ENCODE measurements at places on chromosomes 2 and 18.

DNA sequence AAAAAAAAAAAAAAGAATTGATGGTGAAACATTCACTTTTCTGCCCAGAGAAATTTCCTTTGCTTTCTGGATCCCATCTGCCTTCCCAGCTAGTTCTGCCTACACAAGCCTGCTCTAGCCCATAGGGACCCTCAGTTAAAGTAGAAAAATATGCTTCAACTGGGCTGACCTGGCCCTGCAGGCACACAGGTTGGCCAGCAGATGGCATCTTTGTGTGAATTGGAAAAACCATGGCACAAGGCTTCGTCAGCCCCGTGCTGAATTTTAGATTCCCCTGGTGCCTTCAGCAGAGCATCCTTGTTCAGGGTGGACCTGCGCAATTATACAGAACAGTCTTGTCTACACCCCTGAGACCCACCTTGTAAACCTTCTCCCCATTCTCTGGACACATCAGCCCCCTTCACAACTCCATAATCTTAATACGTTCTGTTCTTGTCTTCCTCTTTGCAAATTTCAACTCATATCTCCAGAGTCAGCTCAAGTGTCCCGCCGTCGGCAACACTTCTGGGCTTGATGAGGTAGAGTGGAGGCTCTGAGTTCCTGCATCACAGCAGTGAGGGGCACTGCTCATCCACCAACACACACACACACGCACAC is 114.5 kb downstream of the INSIG2 start:
- DNase-seq: peak; percentile 45

DNA sequence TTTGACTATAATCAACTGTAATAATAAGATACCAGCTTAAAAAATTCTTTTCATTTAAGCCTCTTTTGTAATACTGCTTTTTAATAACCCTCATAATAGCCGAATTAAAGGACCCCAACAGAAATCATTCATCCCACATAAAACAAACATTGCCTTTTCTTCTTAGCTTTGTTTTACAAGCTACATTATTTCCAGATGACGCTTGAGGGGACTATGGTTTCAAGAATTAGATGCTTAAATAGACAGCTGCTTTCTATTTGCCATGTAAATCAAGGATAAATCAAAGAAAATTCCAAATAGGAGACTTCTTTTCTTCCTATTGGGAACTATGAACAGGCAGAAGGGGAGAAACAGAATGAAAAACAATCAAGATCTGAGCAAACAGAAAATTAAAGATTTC is 200.7 kb upstream of the SMAD7 start:
- no peak for DNase-seq

- no peak for DNase-seq
Observed at GRCh38 chr18:61898640-61899101, 5.9 kb upstream of the RNF152 start.

DNA sequence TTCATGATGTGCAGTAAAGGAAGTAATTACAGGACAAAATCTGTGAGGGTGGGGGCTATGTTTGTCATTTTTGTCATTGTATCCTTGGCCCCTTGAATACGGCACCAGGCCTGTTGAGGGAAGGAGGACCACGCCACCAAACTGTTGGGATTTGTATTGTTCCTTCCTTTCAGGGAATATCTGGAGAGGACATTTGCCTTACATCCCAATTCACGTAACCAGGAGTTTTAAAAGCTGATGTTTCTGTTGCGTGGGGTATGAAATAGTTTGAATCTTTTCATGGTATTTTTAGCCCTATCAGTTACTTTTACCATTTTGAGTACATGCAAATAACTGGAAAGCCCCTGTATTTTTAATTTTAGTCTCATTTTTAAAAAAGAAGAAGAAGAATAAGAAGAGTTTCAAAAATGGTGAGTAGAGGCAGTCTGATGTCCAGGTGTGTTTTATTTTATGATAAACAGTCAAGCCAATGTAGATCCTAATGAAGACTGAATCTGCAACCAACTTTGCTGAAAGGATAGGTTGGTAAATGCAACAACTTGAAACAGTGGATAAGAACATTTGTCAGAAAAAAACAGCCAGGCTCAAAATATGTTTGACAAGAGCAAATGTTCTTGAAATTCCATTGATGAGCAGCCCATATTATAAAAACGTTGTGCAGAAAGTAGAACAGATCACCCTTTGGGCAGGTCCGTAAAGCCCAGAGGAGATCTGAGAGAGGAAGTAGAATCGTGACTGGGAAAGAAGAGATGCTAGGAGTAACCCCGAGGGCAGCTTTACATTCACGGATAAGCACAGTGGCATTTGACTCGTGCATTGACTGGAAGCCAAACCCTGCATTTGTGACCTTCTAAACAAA is 54.5 kb downstream of the RASGRP3 start:
- no peak for DNase-seq

GRCh38 chr2:127626175-127626574 is 19.8 kb upstream of the GPR17 start:
- no peak for DNase-seq

- DNase-seq: no peak
Observed at GRCh38 chr2:80246534-80246933, 58.0 kb downstream of the LRRTM1 start.

GRCh38 chr18:79856119-79857007 is 58.6 kb downstream of the KCNG2 start:
- DNase-seq: no peak

DNA sequence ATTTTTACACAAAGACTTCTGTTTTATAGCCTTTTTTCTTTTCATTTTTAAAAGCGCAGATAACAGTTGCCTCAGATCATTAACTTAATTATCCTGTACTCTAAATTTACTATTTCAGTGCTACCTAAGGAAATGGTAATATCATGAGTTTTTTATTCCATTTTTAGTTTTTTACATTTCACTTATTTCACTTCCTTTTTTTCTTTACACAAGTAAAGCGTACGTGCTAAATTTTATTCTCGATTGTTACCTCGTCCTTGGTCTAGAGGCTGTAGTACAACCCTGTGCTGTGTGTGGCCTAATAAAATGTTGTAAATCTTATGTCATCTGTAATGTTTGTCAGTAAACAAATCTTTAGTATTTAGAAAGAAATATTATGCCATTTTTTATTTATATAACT is 49.2 kb downstream of the CRIM1 start:
- DNase-seq: no peak

DNA sequence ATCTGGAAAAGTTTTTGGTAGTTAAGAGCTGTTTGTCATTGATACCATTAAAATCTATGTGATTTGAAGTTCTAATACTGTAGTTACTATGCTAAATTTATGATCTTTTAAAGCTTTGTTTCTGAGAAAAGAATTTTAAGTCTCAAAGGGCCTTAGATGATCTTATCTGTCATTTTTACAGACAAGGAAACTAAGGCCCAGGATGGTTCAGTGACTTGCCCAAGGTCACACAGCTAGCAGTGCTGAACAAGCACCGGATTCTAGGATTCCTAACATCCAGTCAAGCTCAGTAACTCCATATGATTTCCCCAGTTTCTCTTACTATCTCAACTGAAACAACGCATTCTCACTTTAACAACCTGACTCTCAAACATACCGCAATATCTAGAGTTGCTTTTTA is 37.7 kb downstream of the PELI1 start:
- no peak for DNase-seq

- no peak for DNase-seq
Observed at GRCh38 chr18:42901161-42901560, 214.3 kb downstream of the RIT2 start.

DNA sequence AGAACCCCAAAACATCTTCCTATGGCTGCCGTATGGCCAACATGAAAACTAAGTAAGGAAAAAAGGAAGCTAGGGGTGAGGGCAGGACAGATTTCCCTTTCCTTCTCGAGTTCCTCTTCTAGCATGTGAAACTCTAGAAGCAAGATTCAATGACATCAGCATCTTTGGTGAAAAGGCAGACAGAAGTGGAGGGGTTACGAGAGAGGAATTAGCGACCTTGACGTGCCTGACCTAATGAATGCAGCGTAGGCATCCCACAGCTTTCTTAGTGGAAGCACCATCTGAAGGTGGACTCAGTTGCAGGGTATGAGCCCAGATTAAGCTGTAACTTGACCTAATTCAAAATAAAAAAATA is 47.9 kb upstream of the PELI1 start:
- DNase-seq: no peak

DNA sequence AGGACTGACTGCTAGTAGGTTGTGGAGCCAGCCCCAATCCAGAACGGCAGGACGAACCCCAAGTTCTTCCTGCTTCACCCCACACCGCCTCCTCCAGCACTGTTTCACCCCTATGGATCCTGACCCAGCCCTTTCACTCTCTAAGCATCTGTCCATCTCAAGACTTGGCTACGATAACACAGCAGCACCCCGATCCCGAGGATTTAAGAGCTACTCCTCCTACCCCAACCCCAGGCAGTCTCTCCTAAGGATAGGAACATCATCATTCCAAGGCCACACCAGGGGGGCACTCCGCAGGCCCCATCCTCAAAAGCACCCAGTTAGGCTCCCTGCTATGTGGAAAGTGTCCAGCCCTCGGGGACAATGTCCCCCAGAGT is 645 bp downstream of the KCTD18 start:
- no peak for DNase-seq

DNA sequence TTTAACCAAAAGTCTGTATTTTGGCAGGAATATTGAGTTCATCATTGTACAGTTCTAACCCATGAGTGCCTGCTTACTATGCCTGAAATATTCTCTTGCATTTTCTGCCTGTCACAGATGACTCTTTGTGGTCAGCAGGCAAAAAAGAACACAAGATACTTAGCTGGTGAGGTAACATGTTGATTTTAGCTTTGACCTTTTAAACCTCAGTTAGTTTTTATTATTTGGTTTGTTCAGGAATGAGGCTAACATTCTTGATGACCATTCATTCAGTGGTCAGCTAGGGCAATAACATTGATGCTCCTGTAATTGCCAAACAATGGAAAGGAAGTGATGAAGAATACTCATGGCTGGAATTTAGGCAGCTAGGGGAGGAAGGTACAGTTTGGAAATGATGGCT is 491.2 kb downstream of the PIK3C3 start:
- DNase-seq: no peak

DNA sequence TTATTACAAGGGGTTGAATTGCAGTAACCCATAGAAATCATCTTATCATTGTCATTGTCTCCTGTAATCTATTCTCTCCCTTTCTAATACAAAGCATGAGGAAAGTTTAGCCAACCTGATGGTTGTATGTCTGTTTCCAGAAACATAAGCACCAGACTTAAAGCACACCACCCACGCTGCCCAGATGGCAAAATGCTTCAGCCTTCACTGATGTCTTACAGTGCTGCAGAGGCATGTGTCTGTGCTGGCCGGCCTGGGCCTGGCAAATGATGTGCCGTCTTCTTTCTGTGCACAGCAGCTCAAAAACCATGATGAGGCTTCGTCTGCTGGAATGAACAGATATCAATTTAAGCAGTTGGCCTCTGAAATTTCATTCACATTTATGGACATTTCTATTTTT is 443.0 kb upstream of the RGPD4 start:
- DNase-seq: no peak

- no peak for DNase-seq
Observed at GRCh38 chr18:27843783-27844777, 332.9 kb downstream of the CDH2 start.

DNA sequence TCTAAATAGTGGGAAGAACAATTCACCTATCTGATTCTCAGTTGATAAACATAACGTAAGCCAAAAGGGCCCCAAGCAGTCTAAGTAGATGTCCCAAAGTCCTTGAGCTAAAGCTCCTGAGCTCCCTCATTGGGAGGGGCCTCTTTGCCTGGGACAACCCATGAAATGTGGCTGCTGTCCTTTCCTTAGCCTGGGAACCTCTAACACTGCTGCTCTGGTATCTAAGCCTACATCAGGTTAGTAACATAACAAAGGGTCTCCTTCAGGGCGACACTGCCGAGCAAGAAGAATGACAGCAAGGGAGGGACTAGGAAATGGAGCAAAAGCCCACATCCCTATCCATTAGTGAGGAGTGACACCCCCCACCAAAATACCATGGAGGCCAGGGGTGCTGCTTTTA is 98.3 kb downstream of the MAPRE2 start:
- DNase-seq: no peak

GRCh38 chr18:44374966-44375365 is 305.7 kb upstream of the SETBP1 start:
- no peak for DNase-seq

DNA sequence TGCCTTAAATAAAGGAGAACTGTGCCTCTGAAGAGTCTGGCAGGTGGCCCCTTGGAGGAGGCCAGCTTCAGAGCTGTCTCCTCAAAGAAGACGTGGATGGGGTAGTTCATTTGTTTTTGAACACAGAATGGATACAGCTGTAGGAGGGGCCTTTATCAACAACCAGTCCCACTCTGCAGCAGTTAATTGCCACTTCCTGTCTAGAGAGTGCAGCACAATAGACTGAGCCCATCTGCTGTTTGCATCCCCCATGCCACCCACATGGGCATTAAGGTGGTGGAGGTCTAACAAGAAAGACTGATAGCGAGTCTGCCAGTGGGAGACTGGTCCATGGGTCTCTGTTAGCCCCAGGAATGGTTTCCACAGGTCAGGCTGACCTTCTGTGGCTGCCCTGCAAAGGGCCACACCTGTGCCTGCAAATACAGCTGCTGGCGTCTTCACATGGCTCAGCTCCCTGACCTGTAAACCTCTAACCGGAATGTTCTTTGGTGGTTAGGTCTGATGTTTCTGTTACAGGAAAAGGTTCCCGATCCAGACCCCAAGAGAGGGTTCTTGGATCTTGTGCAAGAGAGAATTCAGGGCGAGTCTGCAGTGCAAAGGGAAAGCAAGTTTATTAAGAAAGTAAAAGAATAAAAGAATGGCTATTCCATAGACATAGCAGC is 153.3 kb upstream of the ITGA6 start:
- no peak for DNase-seq

DNA sequence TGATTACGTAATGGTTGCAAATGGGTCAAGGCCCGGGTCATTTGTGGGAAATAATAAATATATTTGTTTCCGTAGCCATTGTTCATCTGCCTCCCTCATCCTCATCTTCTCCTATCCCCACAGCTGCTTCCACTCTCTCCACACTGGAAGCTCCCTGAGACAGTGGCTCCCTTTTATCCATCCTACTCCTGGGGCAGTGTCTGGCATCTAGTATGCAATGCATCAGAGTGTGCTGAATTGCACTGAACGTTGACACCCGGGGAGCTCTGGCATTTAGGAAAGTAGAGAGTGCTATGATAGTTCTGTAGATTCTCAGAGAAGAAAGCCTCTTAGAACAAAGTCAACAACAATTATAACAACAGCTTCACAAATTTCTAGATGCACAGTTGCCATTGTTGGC is 45.5 kb upstream of the NAB1 start:
- DNase-seq: no peak

- DNase-seq: no peak
Observed at GRCh38 chr2:129755786-129756185, 223.7 kb upstream of the RAB6C start.

GRCh38 chr2:195319112-195319460 is 337.9 kb upstream of the SLC39A10 start:
- no peak for DNase-seq

- no peak for DNase-seq
Observed at GRCh38 chr2:224638301-224638823, 53.2 kb upstream of the CUL3 start.

DNA sequence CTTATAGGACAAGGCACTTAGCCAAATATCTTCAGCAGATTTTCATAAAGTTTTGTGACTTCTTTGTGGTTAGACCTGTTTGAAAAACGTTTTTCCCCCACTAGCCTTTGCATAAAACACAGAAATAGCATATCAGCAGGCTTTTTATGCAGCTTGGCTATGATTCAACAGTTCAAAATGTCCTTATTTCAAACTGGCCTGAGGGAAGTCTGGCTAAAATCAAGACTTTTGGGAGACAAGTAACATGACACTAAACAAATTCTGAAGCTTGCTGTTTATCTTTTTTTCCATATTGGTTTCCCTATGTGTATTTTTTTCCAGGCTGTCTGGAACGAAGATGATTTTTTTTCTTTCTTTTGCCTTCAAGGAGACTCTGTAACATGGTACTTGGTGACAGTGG is 95.1 kb upstream of the L3MBTL4 start:
- DNase-seq: no peak

Measured in body of pancreas (tissue), 4 donors.